Thyroid gland (tissue), 4 donors: ENCODE measurements at places on chromosomes 4 and X. TPM values are rescaled to one million over a fixed set of nuclear protein-coding genes. Genes with fewer than 3 reads are reported as not detected.

The SLC2A9 gene
- total RNA-seq = 5.0 TPM

The PGAM4 gene
- not detected for total RNA-seq

The IL3RA gene
- total RNA-seq = 2.8 TPM

The L1CAM gene
- total RNA-seq = 0.45 TPM

The BANK1 gene
- 15.5 TPM for total RNA-seq

The MAGEB10 gene
- total RNA-seq = not detected

The TCP11X2 gene
- total RNA-seq = not detected

The HS3ST1 gene
- 1.9 TPM for total RNA-seq

The SOX3 gene
- not detected for total RNA-seq

The TMEM156 gene
- total RNA-seq = not detected

The COL25A1 gene
- total RNA-seq = 21.0 TPM

The HSFX2 gene
- total RNA-seq = not detected

The PYURF gene
- total RNA-seq = 105 TPM

The MAGEB2 gene
- not detected for total RNA-seq

The GPC3 gene
- total RNA-seq = 28.2 TPM

The DIAPH2 gene
- 11.1 TPM for total RNA-seq

The GLRB gene
- 5.1 TPM for total RNA-seq
